ENCODE measurements at places on chromosomes 6 and 20.

GRCh38 chr6:150576651-150577226, 22.9 kb upstream of the PLEKHG1 start:
- no peak for DNase-seq

DNA sequence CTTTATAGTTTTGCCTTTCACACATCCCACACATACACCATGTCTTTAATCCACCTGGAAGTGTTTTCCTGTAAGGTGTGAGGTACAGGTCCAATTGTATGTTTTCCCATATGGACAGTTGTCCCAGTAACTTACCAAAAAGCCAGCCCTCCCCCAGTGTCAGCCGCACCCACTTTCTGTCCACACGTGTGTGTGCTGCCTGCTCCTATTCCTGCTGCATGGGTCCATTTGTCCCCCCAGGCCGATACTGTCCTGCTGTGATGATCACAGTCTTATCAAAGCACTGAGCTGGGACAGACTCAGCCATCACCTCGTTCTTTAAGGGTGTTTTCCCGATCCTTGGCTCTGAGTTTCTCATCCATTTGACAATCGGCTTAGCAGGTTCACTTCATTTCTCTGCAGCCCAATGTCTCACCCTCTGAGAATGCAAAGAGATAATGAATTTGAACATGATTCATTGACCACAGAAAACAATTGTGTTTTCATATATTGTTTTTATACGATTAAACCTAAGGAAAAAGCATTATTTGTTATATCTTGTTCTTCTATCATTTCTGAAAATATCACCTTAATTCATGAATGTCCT, 9.6 kb downstream of the VSX1 start:
- DNase-seq: no peak

GRCh38 chr6:55524441-55524840, 54.6 kb downstream of the HMGCLL1 start:
- DNase-seq: no peak

- DNase-seq: no peak
Observed at GRCh38 chr6:105882828-105883227, 203.3 kb upstream of the PRDM1 start.

GRCh38 chr6:76984572-76984971, 478.7 kb downstream of the HTR1B start:
- no peak for DNase-seq

- no peak for DNase-seq
Observed at GRCh38 chr6:20479060-20479459, 55.2 kb upstream of the CDKAL1 start.

DNA sequence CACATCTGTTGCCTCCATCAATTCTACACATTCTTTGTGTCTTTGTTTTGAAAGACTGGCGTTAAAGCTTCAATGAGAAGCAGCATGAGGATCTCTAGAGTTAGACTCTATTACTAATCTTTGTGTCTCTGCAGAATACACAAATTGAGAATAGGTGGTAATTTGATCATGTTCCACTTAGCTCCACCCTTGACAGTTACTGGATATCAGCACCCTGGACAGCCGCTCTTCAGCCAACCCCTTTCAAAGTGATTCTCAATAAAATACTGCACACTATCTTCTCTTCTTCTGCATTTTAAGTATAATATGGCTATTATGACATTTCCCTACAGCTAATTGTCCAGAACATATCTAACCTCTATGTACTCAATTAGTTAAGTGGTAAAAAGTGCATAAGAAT, 54.3 kb upstream of the CNR1 start:
- no peak for DNase-seq

GRCh38 chr6:166253778-166254204, 54.4 kb downstream of the PRR18 start:
- peak; percentile 43 for DNase-seq

DNA sequence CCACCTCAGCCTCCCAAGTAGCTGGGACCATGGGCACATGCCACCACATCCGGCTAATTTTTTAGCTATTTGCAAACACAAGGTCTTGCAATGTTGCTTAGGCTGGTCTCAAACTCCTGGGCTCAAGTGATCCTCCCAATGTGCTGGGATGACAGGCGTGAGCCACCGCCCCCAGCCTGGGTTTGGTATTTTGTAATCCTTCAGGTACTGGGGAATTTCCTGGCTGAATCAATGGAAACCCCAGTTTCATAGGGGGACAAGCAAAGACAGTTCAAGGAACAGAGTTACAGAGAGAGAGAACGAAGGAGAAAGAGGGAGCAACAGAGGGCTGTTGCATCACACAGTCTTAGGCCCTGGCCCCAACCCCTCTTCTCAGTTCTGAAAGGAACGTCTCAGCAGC, 35.7 kb downstream of the RAB44 start:
- no peak for DNase-seq

DNA sequence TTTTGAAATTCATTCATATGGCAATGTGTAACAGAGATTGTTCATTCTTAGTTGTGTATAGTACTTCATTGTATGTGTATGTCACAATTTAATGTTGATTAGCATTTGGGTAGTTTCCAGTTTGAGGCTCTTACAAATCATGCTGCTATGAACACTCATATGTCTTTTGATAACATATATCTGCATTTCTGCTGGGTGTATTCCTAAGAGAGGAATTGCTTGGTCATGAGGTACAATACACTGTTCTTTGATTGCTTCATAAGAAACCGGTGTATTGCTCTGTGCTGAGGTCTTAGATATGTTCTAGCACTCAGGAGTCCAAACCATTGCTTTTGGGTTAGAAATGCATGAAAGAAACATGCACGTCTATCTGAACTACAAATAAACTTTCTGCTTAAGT, 492.9 kb upstream of the JAG1 start:
- DNase-seq: no peak

- DNase-seq: no peak
Observed at GRCh38 chr6:56361812-56362211, 114.4 kb upstream of the COL21A1 start.

DNA sequence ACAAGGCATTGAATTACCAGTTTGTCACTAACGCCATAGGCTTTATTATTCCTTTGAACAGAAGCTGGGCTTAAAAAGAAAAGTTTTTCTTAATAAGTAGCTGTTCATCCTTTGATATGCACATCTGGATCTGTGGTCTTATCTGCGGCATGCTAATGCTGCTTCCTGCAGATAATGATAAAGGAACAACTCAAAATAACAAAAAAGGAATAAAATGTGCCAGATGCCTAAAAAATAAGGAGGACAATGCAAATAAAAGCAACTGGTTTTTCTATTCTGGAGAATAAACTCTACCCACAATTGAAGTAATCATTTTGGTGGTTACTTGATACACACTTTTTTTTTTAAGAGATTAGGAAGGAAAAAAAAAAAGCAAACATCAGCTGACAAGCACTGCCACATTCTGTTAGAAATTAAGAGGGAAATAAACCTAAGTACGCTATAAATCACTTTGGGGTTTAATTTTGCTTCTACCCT, 156.8 kb upstream of the SALL4 start:
- DNase-seq: no peak

GRCh38 chr20:62390317-62391164, 3.6 kb downstream of the RPS21 start:
- DNase-seq: no peak

DNA sequence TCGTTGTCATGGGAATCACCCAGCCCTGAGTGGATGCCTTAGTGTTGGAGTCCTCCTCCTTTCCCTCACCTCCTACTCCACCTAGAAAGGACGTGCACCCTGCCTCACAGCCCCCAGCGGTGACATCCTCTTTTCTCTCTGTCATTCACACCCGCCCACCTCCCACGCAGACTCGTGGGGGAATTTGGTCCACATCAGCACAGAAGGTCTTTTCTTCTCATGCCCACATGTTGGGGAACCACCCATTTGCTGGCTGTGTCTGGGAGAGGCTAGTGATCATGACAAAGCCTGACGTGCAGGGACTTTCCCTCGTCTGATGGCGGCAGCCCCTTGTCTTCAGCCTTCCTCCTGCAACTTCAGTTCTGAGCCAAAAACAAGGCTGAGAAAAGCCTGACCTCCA, 96.0 kb upstream of the CNKSR3 start:
- peak; percentile 92 for DNase-seq

- DNase-seq: no peak
Observed at GRCh38 chr6:75626561-75626960, 24.9 kb downstream of the SENP6 start.

GRCh38 chr6:7604003-7604402, 14.0 kb downstream of the SNRNP48 start:
- DNase-seq: no peak

DNA sequence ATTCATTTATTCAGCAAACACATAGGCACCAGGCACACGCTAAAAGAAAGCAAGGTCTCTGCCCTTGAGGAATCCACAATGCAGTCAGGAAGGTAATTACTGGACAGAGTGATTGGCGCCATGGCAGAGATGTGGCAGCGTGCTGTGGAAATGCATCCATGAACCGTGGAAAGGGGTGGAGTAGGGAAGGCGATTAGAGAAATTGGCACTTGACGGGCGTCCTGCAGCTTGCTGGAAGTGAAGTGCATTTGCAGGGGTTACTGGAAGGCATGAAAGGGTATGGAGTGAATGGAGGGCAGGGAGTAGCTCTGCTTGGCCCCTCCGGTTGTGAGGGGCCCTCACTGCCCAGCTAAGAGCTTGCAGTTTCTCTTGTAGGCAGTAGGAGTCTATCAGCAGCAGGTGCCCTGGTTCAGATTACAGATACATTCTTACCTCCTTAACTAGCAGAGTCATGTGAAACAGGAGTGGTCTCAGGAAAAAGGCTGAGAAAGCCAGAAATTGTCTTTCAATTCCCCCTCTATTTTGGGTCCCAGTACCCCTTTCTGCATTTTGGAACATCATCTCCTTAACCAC, 122.5 kb upstream of the TIAM2 start:
- DNase-seq: no peak

- no peak for DNase-seq
Observed at GRCh38 chr20:35307666-35308653, 15.7 kb upstream of the FAM83C start.

GRCh38 chr6:160077526-160077925, 44.1 kb upstream of the SLC22A1 start:
- DNase-seq: no peak

DNA sequence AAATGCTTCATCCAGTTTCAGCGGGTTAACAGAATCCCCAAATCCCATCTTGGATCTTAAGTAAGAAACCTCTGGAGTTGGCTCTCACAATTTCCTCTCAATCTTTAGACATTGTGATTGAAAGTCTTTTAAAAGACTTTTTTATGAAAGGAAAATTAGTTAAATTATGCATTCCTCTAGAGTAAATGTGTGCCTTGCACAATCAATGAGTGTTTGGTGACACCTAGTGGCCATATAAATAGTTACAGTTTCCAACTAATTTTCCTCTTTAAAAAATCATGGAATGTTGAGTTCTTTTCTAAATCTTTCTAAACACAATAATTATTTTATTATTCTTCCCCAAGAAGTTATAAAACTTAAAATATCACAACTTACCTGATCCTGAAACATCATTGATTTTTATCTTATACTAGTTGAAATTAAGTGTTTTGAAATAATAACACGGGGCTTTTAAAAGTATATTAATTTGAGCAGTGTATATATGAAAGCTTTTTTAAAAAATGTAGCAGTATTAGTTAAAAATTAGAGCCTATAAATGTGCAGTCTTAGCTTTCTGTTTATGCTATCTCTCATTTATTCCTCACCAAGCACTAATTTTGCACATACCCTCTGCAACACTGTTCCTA, 66.4 kb downstream of the PKHD1 start:
- DNase-seq: no peak

GRCh38 chr6:169093066-169093723, 160.5 kb downstream of the THBS2 start:
- DNase-seq: no peak

DNA sequence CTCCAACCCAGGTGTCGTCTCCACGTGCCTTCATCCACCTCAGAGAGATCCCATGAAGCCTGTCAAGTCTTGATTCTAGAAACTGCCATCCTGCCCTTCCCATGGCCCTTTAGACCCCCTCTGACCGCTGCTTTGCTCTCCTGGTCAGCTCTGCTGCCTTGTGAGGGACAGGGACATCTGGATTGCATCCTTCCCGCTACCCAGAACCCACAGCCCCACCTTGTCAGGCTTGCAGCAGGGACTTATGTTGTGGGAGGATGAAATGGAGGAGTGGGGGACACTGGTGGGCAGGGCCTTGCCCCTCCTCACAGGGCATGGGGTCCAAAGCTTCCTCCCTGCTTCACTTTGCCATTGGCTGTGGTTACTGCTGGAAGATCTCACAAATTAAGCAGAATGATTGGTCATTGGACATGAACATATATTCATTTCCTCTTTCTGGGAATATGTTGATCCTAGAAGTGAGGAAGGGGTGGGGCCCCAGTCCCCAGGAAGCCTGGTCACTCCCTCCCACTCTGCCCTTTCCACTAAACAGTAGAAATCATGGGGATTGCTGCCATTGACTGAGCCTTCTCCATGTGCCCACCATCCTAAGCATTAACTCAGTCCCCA, 4.5 kb downstream of the GLP1R start:
- DNase-seq: no peak

DNA sequence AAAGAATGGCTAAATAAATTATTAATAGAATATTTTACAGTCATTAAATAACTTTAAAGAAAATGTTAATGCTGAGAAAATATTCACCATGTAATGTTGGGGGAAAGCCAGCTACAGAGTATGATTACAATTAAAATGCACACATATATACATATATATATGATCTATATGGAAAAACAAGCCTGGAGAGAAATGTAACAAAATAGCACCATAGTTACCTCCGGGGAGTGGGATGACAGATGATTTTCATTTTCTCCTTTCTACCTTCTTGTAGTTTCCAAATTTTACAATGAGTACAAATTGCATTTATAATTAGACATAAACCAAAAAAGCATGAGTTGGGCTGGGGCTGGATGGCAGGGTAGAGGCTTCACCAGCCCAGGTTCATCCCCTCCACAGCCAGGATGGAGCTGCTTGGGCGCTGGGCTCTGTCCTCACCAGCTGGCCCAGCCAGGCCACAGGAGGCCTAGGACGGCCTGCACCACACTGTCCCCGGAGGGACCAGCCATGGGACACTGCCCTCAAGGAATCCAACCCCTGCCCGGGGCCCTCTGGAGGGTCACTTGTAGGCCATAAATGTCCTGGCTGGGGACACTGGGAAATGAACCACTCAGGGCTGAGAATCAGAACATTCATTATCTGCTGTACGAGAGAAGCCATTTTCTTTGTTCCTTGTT, 10.3 kb downstream of the C20orf203 start:
- DNase-seq: no peak

DNA sequence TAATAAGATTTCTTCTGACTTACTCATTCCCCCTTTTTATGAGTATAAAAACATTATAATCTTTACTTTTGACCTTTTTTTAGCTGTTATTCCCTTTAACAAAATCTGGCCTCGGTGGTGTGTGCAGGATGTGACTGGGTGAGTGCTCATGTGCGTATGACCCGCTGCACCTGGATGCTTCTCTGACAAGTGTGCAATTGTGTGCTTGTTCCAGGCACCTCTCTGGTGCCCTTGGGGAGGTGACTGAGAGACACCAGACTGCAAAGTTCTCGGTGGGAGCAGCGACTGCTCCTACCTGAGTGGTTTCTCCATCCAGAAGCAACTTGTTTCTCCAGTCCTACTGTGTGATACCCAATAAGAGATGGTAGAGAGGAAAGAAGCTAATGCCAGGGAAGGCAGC, 65.0 kb downstream of the ISM1 start:
- no peak for DNase-seq
